ENCODE measurements at places on chromosomes 7 and 10.
A peak's percentile ranks its signal among the peaks of the same experiment; 100 is the strongest.

DNA sequence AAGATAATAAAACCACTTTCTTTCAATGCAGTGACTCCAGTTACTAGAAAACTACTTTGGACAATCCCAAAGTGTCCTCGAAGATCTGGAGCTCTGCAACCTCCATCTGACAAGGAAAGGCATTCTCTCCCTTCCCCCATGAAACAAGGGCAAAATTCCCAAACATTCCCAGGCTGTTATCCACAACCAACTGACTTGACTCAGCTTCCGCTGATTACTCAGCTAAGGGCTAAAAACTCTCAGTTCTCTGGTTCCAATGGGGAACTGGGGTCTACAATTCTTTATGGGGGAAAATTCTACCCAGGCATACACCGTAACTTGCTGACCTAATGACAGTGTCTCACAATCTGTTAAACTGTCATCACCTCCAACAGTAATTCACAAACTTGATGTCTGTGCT lies 48.4 kb downstream of the SFMBT2 start:
- peak; percentile 41 for DNase-seq

GRCh38 chr7:70557338-70557737 lies 574.6 kb upstream of the GALNT17 start:
- DNase-seq, result no peak

DNA sequence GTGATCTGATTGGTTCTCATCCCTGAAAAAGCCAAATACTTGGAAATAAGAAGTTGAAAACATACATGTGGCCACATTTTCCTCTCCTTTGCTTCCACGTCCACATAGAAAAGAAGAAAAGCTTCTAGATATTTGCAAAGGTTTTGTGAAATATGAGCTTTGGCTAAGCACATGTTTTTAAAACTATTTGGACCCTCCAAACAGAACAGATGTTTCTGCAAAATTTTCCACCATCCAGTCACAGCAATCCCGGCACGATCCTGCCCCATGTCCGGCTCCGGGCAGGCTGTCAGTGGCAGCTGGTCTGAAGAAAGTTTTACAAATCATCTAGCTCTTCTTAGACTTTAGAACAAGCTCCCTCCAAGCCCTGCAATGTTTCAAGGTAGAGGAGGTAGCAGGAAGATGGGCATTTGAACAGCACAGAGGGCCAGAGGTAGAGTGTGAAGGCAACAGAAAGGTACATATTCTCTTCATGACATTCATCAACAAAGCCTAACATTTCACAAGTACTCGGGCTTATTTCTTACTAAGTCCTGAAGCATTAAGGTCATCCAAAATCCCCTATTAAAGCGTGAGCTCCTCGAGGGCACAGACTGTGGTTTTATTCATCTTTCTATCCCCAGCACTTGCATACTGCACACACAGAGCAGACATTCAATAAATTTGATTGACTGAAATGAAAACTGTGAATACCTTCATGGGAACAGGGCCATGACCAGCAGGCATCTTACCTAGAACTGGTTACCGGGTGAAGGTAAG lies 110.1 kb downstream of the JAZF1 start:
- no peak for DNase-seq

- DNase-seq, result no peak
Measured at GRCh38 chr10:79259834-79260233, 87.4 kb upstream of the PPIF start.

DNA sequence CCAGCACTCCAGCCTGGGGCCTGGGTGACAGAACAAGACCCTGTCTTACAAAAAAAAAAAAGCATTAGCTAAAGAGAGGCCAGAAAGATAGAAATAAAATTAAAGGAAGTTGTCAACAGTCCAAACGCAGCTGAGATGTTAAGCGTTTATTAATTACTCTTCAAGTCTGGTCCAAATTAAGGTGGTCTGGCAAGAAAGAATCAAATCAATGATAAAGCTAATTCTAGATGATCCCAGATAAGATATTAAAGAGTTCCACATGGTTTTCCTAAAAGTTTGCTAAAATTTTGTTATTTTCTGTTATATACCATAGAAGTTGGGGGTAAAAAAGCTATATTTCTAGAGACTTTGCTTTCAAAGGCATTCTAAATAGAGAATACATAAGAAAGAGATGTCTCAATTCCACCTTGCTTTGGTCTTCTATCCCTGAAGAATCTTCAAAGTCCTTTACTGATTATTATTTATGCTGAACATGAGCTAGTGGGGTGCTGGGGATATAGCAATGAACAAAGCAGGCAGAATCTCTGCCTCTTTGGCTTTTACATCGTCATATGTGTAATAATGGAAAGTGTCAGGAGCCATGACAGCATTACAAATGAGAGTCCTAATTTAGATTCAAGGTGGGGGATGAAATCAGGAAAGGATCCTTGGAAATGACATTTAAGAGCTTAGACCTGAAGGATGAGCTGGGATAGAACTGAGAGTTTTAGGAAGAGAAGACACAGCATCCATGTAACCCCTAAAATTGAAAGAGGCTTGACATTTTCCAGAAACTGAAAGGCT lies 23.4 kb downstream of the FRA10AC1 start:
- no peak for DNase-seq

DNA sequence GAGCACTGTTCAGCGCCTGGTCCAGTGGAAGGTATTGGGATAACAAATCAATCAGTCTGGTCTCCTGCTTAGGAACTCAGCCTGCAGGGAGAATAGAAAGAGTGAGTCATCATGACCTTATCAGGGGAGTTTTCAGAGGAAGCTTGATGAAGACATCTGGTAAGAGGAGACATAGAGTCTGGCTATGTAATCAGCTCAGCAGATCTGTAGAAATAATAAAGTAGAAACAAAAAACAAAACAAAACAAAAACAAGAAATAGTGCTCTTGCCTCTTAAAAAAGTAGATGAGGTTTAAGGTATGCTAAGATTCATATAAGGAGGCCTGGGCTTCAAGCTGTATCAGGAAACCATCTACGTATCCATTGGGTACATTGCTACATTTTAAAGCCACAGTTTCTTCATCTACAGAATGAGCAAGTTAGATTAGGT lies 14.4 kb downstream of the TAS2R41 start:
- DNase-seq, result peak; percentile 32

- DNase-seq, result no peak
Measured at GRCh38 chr10:3036155-3037021, 31.0 kb upstream of the PFKP start.

GRCh38 chr10:31586723-31587638 lies 268.0 kb downstream of the ZEB1 start:
- no peak for DNase-seq

DNA sequence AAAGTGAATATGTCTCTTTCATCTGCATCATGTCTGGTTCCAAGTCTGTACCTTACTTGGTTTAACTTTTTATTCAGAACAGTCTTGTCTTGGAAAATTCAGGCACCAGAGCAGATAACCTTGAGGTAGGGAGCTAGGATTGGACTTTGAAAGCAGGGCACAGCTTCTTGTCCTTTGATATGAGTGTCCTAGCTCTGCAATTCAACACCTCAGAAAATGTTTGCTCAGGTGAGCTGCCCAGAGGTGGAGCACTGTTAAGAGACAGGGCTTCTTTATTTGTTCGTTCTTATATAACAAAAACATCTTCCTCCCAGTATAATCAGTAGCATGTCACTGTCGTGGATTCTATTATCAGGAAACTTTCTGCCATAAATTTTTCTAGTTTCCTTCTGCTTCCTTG lies 118.3 kb downstream of the LRRC4 start:
- DNase-seq, result no peak

GRCh38 chr7:140489026-140489359 lies 9.7 kb upstream of the MKRN1 start:
- DNase-seq, result no peak

GRCh38 chr10:34399013-34399412 lies 416.1 kb downstream of the PARD3 start:
- DNase-seq, result no peak

DNA sequence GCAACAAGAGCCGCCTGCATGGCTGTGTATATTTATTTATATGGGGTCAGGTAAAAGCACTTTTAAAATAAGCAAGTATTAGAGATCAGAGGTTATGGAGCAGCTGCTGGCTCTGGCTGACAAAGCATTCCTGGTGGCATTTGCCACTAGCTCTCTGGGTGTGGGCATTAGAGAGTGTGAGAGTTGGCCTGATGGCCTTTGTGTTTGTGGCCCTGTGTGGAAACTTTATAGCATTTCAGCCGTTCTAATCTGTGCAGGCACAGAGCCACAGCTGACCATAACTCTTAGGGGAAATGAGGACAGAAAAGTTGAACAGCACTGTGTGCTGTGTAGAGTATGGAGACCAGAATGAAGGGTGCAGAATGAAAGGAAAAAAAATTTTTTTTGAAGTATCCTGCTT lies 118.9 kb downstream of the AUTS2 start:
- DNase-seq, result no peak
